ENCODE measurements at places on chromosomes 3 and 15.

- DNase-seq, result no peak
These were observed 391.2 kb upstream of the NECTIN3 start for GRCh38 chr3:110680450-110680849.

- DNase-seq, result no peak
These were observed 2.5 kb downstream of the TMEM266 start for GRCh38 chr15:76062286-76062685.

GRCh38 chr15:50219820-50220219, 37.8 kb downstream of the SLC27A2 start:
- DNase-seq, result no peak

DNA sequence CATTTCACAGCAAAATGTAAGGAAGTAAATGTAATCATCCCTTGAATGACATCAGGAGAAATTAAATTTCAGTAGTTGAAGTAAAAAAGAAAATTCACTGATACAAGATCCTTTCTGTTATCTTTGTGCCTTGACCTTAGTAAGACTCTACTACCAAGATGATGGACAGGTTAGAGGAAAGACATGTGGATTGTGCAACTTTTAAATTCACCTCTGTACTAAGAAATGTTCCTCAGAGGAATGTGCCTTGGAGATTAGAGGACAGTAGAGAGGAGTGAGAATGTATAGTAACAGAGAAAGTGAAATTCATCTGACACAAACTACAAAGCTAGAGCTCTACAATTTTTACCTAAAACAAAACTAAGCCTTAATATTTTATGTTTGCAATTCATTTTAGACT, 375.3 kb downstream of the PLOD2 start:
- DNase-seq, result no peak

- DNase-seq, result no peak
These were observed 82.8 kb upstream of the CDV3 start for GRCh38 chr3:133490468-133491351.

- DNase-seq, result no peak
These were observed 312.8 kb upstream of the TLE3 start for GRCh38 chr15:70410371-70410985.

- DNase-seq, result no peak
These were observed 68.2 kb downstream of the EFCAB12 start for GRCh38 chr3:129360171-129360611.

- DNase-seq, result no peak
These were observed 2.5 kb downstream of the EFCC1 start for GRCh38 chr3:129003578-129004112.

DNA sequence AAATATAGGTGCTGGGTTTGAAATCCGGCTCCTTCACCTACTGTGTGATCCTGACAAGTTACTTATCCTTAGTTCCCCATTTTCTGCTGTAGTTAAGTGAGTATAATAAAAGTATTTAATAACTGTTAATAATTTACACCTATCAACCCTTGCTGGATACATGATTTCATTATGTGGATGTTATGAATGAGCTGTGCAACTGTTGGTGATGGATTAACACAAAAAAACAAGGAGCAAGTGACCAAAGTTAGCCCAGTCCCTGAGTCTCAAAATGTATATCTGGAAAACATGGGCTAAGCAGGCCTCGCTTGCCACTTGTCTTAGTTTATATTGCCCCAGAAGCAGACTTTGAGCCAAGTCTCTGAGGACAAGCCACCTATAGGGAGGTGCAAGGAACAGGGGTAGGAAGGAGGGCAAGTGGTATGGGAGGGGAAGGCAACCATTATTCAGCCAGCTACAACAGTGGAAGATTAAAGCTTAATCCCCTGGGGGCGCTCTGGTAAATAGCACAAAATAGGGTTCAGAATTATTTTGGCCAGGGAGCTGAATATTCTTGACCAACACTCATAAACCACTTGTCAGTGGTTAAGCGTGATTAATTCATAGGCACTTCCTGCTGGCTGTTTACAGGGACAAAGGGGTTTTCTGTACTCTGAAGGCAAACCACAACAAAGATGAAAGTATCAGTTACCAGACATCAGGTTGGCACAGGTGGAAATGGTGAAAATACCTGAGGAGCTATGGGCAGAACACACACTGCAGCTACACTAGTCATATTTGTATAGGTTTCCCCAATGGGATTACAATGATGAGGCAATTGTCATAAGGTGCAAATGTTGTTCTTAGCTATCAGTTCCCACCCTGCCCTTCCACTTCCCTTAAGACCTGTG, 76.2 kb downstream of the TRIM42 start:
- no peak for DNase-seq

GRCh38 chr3:194749631-194750490, 64.2 kb downstream of the FAM43A start:
- DNase-seq, result no peak

DNA sequence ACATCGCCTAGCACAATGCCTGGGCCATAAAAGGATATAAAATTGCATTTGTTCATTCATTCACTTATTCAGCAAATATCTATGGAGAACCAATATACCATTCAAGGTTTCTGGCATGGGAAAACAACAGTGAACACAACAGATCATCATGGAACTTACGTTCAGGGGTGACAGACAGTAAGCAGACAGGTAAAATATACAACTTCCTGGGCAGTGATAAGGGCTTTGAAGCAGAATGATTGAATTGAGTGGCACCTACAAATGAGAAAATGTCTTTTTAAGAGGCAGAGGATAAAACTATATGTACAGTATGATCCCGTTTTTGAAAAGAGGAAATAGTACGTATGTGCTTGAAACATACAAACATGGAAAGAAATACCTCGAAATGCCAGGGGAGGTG, 39.2 kb downstream of the CMTM7 start:
- no peak for DNase-seq

DNA sequence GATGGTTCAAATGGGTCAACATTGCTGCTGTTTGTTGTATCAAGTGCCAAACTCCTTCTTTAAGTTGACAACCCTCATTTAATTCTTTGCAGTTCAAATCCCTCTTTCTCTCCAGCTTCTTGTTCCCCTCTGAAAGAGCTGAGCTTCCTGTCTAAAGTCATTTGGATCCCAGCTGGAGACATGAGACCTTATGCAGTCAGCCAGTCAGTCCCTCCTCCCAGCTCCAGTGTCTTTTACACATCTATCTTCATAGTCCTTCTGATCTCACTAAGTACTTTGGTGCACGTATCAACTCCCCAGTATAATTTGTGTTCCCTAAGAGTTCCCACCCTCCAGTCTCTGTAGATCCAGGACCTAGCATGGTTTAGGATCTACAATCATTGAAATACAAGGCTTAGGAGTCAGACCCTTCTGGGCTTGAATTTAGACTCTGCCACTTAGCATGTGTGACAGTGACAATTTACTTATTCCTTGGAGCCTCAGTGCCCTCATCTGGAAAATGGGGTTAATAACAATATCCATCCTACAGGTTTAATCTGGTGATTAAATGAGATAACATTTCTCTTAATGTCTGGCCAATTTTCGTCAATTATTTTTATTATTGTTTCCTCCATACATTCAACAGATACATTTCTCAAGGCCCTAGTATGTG, 102.8 kb upstream of the SEMA6D start:
- no peak for DNase-seq

DNA sequence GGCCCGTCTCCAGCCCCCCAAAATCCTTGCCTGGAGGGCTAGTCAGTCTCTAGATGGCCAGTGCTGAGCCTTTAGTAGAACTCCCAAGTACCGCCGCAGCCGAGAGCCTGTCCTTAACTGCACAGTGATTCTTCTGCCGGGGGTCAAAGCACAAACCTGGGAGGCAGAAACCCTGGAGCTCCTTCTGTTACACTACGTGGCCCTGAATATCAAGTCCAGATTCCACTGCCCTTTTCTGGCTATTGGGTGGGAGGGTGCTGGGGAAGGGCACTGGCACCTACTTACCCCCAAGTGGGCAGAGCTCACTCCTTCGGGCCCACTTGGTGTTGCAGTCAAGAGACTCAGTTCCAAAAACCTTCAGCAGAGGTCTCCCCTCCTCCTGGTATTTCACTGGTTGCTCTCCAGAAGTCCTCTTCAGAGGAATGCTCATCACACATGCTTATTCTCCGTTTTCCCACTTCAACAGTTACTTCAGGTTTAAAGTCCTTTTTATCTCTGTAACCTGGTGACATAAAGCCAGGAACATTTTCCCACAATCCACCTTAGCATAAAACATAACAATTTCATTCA, 10.8 kb downstream of the PDHB start:
- no peak for DNase-seq

DNA sequence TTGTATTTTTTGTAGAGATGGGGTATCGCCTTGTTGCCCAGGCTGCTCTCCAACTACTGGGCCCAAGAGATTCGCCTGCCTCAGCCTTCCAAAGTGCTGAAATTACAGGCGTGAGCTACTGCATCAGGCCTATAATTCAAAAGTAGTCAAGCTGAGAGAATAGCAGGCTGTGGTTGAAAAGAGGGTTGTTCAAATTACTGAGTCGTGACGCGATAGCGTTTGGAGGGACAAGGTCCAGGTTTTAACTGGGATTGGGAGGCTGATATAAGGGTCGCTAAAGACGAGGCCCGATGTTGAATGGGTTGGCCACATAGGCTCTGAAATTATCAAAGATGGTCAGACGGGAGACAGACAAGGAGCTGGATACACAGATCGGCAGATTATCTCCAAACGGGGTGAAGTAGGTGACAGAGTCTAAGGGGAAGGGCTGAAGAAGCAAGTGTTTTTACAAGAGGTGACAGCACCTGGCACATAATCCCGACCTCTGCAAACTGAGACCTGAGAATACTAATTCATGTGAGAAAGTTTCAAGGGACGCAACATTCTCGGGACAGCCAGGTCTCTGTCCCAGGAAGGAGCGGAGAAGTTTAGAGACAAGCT, 759 bp upstream of the ARID3B start:
- DNase-seq, result no peak

DNA sequence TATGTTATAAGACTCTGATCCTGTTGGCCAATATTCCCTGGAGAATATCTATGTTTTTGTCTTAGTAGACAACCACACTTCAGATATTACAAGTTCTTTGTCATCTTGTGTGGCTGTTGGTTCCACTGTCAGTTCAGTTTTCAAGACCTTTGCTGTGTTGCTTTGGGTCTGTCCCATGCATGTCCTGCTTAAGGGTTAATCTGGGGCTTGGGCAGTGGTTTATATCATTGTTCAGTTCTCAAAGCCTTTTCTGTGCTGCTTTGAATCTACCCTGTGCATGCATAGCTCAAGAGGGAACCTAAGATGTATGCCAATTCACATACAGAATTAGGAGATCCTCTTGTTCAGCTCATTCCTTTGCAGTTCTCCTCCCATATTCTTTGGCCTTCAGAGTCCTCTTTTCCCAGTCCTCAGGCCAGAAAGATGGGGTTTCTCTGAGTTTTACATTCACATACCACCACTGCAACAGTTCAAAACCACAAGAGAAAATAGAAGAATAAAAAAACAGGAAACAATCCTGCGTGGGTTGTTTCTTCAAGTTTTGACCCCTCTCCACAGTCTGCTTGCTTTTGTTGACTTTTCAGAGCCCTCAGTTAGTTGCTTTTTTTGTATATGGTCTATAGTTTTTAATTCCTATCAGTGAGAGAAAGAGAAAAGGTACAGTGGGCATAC, 21.6 kb downstream of the BUB1B start:
- DNase-seq, result no peak

- no peak for DNase-seq
These were observed 425.6 kb downstream of the NR2F2 start for GRCh38 chr15:96756146-96756545.

DNA sequence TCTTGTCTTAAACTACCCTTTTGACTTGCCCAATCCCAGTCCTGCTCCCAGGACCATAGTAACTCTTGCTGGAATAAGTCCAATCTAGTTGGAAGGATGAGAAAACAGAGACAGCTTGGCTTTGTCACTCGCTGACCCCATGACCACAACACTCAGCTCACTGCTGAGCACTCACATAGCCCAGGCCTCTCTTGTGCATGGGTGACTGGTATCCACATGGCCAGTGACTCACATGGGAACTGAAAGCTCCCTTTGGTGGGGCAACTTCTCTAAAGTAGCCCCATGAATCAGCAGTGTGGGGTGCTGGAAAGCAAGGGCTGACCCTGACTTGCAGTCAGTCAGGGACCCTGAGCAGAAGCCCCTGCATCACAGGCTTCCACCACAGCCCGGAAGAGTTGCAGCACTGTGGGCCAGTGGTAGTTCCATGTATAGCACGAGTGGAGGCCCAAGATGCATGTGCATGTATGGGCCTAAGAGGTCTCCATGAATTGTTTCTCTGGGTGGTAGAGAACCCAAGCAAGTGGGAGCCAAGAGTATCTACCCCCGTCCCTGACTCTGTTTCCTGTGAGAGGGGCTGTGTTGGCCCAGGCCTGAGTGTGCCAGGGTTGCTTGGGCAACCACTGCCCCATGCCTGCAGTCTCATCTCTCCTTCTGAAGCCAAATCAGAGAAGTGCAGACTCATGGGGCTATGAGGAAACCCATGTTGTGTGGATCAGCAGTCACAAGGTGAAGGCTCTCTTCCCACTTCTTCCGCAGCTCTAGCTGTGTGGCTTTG, 62.1 kb upstream of the XCR1 start:
- DNase-seq, result peak; percentile 43

GRCh38 chr15:45667002-45667401, 32.2 kb downstream of the SQOR start:
- DNase-seq, result no peak

- no peak for DNase-seq
These were observed 148.0 kb downstream of the DIPK2A start for GRCh38 chr3:144119633-144120032.

DNA sequence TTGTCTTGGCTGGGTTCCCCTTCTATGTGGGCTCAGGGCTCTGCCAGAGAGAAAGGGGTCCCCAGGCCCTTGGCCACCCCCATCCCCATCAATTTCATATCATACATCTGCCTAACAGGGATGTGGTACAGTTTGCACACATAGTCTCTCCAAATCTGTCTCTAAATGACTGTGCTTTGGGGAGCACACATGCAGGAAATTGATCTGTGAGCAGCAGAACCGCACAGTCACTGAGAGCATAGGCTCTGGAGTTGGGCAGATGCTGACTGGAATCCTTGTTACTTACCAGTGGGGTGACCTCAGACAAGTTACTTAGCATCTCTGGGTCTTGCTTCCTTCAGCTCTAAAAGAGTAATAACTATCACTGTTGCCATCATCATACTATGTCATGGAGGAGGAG, 273.9 kb downstream of the ABHD5 start:
- no peak for DNase-seq

DNA sequence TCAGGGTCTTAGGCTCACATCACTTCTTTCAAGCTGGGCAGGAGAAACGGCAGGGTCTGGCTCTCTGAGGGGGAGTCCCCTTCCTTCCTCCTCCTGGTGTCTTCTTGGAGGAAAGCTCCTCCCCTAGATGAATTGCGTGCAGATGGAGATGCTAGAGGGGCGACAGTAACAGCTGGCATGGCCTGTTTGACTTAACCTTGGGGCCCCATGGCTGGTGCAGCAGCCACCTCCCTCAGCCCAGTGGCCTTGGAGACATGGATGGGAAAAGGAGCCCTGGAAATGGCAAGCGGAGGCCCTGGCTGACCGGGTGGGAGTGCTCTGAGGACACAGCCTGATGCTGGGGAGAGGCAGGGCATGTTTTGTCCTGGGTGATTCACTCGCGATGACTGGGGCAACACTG, 20.2 kb downstream of the PAK6 start:
- DNase-seq, result no peak

- DNase-seq, result peak; percentile 30
These were observed 20.5 kb upstream of the MINDY4B start for GRCh38 chr3:150925751-150926201.

- DNase-seq, result no peak
These were observed 85.5 kb upstream of the ETV5 start for GRCh38 chr3:186194451-186194811.

Data from left ventricle myocardium inferior (tissue), 1 donor.